T-helper 17 cell (primary cell): ENCODE measurements at places on chromosomes 16 and 17. TPM values are rescaled to one million over a fixed set of nuclear protein-coding genes. Genes with fewer than 3 reads are reported as not detected.
A peak's percentile ranks its signal among the peaks of the same experiment; 100 is the strongest.

Gene SSTR5
- total RNA-seq, result not detected

Gene C17orf67
- 6.6 TPM for total RNA-seq

Gene HOXB6
- total RNA-seq, result not detected

Gene SLFN12L
- total RNA-seq, result 70.0 TPM

Gene SLC52A1
- total RNA-seq, result 0.12 TPM

DNA sequence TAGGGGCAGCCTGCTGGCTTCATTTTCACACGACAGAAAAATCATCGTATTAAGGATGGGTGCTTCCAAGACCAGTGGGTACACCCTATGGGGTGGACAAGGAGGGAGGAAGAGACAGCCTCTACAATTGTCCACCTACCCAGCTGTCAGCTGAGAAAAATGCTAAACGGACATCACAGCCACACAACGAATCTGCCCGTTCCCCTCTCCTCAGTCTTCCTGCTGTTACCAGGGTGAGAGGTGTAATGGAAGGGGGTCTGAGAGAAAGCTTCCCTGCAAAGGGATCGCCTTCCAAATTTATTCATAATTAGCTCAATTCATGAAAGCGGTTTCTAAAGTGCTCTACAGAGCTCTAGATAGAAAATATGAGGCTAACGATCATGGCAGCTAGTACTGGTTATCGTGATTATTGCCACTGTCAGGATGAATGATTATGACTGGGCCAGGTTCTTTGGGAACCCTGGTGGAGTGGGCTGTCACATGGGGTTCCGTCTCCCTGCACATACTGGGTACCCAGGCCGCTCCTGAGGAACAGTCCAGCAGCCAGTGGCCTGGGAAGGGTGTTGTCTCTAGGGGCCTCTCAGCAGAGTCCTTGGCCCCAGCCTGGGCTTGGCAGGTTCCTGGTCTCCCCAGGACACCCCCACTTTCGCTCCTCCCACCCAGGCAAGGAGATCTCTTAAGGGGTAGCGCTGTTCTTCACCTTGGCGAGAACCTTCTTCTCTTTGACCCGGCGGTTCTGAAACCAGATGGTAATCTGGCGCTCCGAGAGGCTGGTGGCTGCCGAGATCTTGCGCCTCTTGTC lies 2.2 kb downstream of the HOXB13 start:
- peaks cover 6% of the 10 kb centered on the region for H3K36me3 ChIP-seq
- H3K27me3 ChIP-seq, result peaks cover 93% of the 10 kb centered on the region
- DNase-seq, result no peak
- H3K4me3 ChIP-seq, result peak overlapping the region; percentile 82
- H3K27ac ChIP-seq, result peak overlapping the region; percentile 53

DNA sequence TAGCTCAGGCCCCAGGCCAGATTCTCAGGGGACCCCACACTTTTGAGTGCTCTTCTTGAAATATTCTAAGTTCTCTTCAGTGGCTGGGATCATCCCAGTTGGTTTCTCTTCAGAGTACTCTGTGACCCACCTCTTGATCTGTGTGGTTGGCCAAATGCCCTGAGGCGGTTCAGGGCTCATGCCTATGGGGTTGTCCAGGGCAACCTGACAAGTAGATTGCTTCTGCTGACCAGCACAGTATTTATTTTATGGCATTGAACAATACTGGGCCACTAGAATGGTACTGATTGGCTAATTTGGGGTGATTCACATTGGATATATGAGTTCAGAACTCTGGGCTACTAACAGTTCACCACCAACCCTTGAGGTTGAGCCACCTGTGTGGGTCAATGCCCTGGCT lies 7.4 kb upstream of the GOSR2 start:
- no peak overlapping the region for H3K27ac ChIP-seq
- H3K4me3 ChIP-seq, result no peak overlapping the region
- no peaks in the 10 kb centered on the region for H3K4me1 ChIP-seq

DNA sequence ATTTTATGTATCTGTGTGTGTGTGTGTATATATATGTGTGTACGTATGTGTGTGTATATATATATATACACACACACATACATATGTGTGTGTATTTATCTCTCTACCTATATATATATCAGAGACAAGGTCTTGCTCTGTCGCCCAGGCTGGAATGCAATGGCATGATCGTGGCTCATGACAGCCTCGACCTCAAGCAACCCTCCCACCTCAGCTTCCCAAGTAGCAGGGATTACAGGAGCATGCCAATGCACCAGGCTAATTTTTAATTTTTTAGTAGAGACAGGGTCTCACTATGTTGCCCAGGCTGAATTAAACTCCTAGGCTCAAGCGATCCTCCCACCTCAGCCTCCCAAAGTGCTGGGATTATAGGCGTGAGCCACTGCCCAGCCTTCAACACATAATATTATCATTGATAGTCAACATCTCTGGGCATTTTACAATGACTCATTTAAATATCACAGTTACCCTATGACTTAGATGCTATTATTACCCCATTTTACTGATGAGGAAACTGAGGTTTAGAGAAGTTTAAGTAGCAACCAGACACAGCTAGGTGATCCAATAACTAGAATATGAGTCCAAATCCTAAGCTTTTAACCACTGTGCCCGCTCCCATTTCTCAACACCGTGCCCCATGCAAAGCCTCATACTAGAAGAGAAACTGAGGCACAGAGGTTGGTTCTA lies 24.3 kb downstream of the G6PC3 start:
- no peaks in the 10 kb centered on the region for H3K27me3 ChIP-seq
- H3K27ac ChIP-seq, result no peak overlapping the region
- peak overlapping the region; percentile 31 for H3K4me3 ChIP-seq
- peaks cover 3% of the 10 kb centered on the region for H3K4me1 ChIP-seq

DNA sequence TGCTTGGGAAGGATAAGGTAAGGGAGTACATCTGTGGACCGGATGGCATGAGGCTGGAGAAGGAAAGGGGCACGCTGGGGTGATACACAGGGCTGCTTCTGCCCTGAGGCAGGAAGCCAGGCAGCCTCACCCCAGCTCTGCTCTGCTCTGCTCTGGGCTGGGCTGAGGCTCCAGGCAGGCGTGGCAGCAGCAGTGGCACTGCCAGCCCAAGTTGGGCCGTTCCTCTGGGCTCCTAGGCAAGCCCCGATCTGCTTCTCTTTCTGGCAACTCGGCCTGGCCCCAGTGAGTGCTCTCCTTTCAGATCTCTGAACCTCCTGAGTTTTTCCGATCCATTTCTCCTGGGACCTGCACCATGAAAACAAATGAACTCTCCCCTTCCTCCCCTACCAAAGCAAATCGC lies 44.9 kb downstream of the VAC14 start:
- peaks cover 9% of the 10 kb centered on the region for H3K4me1 ChIP-seq
- no peak overlapping the region for H3K4me3 ChIP-seq
- no peaks in the 10 kb centered on the region for H3K27me3 ChIP-seq

GRCh38 chr16:14564323-14564722 lies 65.7 kb downstream of the PARN start:
- DNase-seq, result no peak
- H3K4me3 ChIP-seq, result no peak overlapping the region
- peaks cover 2% of the 10 kb centered on the region for H3K36me3 ChIP-seq
- peaks cover 20% of the 10 kb centered on the region for H3K4me1 ChIP-seq
- no peak overlapping the region for H3K27ac ChIP-seq

DNA sequence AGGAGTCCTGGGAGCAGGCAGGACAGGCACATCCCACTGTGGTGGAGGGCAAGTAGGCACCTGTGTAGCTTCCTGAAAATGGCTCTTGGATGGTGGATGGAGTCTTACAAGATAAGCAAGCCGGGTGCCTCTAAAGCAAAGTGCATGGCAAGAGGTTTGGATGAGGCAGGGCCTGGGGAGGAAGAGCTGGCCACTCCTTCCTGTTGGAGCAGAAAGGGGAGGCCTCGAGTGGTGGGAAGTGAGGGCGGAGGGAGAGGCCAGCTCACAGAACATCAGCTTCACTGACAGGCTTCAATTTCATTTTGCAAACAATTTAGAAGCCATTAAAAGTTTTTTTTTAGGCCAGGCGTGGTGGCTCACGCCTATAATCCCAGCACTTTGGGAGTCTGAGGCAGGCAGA lies 31.0 kb downstream of the CD300A start:
- no peak for DNase-seq
- no peak overlapping the region for H3K4me3 ChIP-seq
- H3K4me1 ChIP-seq, result no peaks in the 10 kb centered on the region
- H3K36me3 ChIP-seq, result no peaks in the 10 kb centered on the region

DNA sequence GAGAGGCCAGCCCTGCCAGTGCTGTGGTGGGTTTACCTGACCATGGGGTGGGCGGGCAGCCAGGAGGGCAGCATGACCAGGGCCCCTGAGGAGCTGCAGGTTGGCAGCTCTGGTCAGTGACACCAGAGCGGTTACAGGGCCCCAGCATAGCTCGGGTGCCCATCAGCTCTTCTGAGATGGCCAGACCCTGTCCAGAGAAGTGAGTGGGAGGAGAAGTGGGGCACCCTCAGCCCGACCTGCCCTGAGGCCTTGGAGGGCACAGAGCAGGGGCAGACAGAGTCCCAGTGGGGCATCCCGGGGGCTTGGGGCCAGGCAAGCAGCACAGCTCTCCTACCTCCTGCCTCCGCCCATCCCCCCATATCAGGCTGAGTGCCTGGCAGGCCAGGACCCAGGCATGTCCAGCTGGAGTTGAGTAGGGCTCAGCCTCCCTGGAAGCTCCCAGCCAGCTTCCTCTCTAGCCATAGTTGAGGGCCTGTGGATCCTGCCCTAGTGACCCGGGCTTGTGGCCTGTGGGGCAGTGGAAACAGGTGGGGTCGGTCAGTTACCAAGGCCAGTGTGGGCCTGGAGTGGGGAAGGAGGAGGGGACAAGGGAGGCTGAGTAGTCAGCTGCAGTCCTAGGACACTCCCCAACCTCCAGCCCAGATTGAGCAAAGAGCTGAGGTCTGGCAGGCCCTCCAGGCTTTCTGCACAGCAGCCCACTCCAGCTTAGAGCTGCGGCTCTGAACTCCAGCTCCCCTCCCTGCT lies 83.5 kb downstream of the AMFR start:
- H3K27ac ChIP-seq, result no peak overlapping the region
- H3K4me1 ChIP-seq, result no peaks in the 10 kb centered on the region
- no peaks in the 10 kb centered on the region for H3K27me3 ChIP-seq
- H3K4me3 ChIP-seq, result no peak overlapping the region
- no peak for DNase-seq
